ENCODE measurements at places on chromosomes 4 and X.

DNA sequence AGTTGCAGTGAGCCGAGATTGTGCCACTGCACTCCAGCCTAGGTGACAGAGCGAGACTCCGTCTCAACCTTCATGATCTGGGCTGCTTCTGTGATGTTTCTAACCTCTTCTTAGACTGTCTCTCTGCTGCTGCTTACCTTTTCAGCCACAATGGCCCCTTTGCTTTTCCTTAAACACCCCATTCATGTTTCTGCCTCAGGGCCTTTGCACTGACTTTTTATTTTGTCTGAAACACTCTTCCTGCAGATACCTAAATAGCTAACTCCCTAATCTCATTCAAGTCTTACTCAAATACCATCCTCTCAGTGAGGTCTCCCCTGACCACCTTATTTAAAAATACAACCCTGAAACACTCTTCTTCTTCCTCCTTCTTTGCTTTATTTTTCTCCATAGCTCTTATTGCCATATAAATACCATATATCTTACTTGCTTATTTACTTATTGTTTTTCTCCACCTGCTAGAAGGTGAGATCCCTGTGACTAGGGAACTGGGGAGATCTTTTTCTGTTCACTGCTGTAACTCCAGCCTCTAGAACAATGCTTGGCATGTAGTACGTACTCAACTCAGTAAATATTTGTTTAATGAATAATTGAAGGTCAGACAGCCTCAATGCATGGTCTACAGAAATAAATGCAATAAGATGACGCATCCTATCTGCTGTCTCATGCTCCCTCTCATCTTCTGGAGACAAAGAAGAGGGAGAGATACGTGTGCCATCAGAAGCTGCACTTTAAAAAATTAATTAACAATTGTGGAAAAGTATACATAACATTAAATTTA, 43.8 kb upstream of the SETD7 start:
- DNase-seq = no peak

GRCh38 chrX:111386615-111387233, 25.3 kb downstream of the DCX start:
- no peak for DNase-seq

DNA sequence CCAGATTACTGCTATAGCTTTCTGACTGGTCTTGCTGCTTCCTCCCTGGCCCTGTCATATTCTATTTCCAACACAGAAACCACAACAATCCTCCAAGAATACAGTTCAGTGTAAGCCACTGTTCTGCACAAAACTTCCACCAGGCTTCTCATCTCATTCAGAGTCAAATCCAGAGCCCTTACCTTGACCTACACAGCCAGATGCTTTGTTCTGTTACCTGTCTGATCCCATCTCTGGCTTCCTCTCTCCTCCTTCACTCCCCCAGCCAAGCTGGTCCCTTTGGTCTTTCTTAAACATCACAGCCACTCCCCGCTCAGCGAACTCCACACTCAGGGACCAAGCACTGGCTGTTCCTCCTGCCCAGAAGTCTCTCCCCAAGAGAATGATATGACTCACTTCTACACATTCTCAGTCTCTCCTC, 84.8 kb upstream of the BMP2K start:
- no peak for DNase-seq

DNA sequence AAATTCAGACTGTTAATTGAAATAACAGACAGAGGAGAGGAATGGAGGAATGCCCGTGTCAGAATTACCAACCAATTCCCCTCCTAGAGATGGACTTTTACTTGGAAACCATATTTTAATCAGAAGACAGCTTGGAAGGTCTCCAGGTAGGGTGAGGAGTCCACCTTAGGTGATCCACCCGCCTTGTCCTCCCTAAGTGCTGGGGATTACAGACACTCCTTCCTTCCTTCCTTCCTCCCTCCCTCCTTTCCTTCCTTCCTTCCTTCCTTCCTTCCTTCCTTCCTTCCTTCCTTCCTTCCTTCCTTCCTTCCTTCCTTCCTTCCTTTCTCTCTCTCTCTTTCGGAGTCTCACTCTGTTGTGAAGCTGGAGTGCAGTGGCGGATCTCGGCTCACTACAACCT, 328.0 kb downstream of the RAPGEF2 start:
- DNase-seq = no peak

DNA sequence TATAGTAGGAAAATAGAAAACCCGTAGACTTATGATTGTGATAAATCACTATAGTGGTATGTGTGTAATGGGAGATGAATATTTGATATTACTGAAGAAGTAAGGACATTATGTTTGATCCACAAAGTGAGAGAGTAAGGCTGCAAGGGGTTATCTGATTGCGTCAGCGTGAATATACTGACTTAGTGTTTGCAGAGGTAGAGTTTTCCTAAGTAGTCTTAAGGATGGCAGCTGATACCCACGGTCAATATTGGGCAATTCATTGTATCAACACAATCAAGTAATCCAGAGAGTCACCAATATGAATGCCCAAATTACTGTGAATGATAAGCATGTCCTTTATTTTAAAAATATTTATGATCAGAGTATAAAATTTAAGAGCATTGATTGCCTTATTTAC, 83.7 kb downstream of the SPOCK3 start:
- no peak for DNase-seq

DNA sequence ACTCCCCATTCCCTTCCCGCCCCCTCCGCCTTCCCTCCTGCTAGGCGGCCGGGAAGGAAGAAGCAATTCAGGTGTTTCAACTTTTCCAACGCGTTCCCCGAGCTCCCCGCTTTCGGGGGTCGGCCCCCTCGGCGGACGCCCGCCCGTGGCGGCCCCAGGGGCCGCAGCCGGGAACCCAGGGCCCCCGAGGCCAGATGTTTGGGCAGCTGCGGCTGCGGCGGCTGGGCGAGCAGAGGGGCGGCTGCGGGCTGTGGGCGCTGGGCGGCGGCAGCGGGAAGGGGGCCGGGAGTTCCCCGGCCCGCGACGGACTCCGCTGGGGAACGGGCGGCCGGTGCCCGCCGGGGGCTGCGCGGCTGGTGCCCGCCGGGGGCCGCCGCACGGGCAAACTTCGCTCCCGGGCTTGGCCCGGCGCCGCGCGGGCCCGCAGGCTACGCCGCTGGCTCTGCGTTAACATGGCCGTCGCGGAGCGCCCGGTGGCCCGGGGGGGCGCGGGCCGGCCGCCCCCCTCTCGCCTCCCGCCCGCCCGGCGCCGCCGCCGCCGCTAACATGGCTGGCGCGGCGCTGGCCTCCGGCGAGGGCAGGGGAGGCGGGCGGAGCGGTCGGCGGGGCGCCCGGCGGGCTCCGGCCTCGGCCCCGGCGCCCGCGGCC, 510 bp downstream of the HMGB3 start:
- DNase-seq = no peak

GRCh38 chrX:12948495-12948894, 26.4 kb upstream of the TMSB4X start:
- DNase-seq = no peak

DNA sequence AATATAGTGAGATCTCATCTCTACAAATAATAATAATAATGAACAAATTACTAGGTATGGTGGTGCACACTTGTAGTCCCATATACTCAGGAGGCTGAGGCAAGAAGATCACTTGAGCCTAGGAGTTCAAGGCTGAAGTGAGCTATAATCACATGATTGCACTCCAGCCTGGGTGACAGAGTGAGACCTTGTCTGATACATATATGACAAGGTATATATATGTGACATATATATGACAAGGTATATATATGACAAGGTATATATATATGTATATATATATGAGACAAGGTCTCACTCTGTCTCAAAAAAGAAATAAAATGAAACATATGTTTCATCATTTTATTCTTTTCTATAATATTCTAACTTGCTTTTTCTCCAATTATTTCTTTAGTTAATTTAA, 278.1 kb upstream of the TET2 start:
- DNase-seq = no peak

DNA sequence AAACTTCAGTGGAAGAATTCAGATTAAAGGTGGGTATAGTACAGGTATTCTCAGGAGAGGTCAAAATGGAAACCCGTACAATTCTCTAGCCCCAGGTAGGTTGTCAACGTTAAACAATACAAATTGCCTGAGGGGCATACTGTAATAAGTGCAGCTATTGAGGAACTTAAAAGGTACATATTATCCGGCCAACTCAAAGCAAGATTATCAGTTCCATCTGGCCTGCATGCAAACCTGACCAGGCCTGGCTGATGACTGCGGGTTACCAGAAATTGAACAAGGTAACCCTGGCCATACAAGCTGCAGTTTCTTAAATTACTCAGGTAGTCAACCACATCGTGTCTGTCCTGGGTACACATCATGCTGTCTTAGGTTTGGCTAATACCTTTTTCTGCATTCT, 12.3 kb upstream of the ZNF630 start:
- DNase-seq = peak; percentile 50

DNA sequence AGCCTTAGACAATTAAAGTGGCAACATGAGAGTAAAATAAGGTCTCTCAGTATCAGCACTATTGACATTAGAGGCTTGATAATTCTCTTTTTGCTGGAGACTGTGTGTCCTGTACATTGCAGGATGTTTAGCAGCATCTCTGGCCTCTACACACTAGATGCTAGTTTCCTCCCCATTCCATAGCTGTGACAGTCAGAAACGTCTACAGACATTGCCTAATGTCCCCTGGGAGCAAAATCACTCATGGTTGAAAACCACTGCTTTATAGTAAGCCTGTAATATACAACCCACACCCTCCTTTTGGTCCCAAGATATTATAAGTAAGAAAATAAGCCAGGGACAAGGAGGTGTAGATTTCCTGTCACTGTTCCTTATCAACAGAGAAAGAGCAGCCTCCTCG, 166.0 kb downstream of the FRMPD4 start:
- DNase-seq = no peak

DNA sequence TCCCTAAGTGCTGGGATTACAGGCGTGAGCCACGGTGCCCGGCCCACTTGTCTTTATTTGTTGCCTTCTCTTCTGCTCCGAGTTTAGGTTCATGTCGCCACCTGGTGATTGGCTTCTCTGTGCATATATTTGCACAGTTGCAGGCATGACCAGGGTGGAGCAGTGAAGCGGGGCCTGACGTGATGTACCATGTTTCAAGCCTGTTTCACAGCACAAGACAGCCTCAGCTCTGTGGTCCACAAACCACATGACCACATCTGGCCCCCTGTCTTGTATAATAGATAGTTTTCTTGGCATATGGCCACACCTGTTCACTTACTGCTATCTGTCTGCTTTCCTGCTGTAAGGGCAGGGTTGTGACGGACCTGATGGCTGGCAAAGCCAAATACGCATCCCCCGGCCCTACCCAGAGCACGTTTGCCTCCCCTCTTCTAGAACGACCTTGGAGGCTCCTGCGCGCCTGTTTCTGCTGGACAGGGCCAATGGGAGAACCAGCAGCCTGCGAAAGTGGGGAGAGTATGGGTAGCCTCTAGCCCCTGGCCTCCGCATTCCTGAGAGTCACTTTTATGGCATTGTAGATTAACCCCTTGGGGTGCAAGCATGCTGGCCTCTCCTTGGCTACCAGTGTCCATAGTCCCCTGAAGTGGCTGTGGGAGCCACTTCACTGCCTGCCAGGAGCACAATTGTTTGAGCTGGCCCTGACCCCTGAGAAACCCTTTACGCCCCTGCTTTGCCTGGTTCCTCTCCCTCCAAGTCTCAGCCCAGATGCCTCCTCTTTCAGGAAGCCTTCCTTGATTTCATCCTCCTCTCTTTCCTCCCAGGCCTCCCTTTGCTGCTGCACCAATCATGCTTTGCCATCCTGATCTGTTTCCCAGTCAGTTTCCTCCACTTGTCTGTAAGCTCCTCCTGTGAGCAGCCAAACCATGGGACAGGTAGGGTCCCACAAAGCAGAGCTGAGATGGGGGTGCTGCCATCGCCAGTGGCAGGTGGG, 6.0 kb upstream of the SH3TC1 start:
- DNase-seq = peak; percentile 72

DNA sequence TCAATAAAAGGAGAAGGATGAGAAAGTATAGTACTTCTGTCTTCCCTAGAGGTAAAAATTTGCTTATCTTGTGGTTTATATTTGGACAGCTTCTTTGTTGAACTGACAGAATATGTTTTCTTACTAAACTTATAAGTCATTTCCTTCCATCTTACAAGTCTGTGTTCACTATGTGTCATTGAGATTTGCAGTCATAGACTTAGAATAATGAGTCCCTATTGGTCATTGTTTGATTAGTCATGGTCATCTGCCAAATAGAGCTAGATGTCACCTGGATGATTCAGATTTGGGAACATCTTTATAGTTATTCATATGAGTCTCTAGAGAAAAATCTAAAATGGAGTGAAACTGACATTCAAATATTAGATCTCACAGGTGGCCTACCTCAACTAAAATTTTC, 51.5 kb downstream of the SPATA18 start:
- DNase-seq = no peak

GRCh38 chrX:140141444-140142029, 176.2 kb upstream of the CXorf66 start:
- peak; percentile 32 for DNase-seq

- DNase-seq = no peak
Measured at GRCh38 chrX:68945081-68945602, 116.3 kb downstream of the EFNB1 start.

DNA sequence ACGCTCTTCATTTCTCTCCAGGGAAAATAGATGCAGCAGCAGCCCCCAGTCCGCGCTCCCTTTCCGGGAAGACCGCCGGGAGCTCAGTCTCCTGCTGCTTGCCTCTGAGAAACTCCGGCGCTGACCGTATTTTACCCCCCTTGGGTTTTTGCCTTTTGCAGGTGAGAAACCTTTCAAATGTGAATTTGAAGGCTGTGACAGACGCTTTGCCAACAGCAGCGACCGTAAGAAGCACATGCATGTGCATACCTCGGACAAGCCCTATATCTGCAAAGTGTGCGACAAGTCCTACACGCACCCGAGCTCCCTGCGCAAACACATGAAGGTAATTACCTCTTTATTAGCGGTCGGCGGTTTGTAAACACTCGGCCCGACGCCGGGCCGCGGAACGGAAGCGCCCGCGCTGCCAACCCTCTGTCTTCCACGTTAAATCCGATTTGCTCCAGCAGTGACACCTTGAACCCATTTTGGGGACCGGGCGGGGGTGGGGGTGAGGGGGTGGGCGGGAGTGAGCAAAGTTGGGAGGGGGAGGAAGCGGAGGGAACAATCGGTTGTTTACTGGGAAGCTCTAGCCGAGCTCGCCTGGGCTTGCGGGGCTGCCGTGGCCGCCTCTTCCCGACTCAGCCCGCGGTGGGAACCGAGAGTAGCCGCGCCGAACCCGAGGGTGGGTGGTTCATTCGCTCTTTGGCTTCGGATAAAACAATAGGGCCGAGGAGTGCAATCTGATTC, 3.0 kb downstream of the ZIC3 start:
- DNase-seq = peak; percentile 10

GRCh38 chrX:71599965-71600364, 18.3 kb downstream of the CXCR3 start:
- DNase-seq = no peak
